Stimulated activated CD4-positive, alpha-beta T cell treated with anti-CD3 and anti-CD28 coated beads, Interleukin-1b, Interleukin-23, amount 100 ng/mL, for 4 hours (primary cell): ENCODE measurements at places on chromosomes 1 and 21.

GRCh38 chr1:54816130-54816529 lies 15.0 kb upstream of the TTC22 start:
- DNase-seq: no peak

GRCh38 chr1:54256522-54257345 lies 56.8 kb downstream of the MRPL37 start:
- DNase-seq: no peak

- no peak for DNase-seq
Observed at GRCh38 chr1:27656157-27656893, 15.7 kb downstream of the IFI6 start.

DNA sequence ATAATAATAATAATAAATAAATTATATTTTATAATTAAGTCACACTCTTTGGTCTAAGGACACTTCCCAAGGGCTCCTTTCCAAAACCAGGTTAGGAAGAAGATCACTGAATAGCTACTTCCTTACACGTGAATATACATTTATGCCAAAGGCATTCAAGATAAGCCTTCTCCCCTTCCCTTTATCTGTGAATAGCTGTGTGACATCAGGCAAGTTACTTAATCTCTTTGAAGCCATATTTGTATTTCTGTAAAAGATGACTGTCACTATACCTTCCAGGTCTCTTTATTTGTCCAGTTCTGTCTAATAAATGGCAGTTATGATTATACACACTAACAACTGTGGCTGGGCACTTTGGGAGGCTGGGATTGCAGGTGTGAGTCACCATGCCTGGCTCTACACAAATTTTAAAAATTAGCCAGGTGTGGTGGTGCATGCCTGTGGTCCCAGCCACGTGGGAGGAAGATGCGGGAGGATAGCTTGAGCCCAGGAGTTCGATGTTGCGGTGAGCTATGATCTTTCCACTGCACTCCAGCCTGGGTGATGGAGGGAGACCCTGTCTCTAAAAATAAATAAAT lies 5.5 kb upstream of the RNF11 start:
- DNase-seq: no peak

DNA sequence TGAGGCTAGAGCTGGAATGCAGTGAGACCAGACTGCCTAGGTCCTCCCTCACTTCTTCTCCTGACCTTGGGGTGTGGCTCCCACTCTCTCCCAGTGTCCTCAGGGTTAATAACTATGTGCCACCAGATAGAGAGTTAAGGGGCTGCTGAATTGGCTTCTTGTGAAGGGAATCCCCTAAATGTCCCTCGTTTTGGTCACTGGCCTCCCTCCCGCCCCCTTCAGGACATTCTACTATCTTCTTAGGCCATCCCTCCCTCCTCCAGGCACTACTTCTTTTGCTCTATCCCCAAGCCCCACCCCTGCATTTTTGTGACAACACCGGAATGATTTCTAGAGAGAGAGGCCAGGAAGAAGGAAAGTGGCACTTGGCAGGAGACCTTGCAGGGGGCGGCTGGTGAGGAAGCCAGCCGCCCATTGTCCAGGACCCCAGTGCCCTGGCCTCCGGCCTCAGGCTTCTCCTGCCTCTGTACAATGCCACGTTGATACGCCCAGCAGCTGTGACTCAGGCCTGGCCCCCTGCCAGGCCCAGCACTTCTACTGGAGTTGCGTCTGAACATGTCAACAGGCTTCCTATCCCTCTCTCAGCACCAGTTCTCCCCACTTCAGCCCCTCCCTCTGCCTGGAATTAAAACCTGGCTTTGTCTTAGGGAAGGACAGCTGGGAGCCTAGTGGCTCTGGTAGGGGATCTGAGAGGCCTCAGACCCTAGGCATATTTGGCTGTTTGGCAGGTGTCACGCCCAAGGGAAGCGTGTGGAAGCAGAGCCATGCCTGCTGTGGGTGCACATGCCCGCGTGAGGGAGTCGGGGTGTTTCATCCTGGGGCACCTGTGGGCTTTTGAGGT lies 9.1 kb downstream of the LMNA start:
- peak; percentile 48 for DNase-seq

DNA sequence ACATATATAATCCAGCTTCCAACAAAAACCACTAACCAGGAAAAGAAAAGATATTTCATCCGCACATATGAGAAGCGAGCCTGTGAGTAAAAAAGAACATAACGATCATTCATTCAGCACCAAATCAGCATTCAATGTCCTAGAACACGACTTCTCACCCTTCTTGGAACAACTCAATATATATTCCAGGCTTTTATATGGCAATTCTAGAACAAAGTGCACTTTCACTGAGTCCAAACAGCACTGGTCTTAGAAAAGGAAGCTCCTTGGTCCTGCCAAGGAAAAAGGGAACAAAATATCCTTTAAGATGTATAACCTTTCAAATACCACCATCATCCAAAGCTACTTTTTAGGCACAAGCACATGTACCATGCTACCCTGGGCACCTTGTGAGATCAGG lies 44.5 kb downstream of the RPL5 start:
- no peak for DNase-seq

DNA sequence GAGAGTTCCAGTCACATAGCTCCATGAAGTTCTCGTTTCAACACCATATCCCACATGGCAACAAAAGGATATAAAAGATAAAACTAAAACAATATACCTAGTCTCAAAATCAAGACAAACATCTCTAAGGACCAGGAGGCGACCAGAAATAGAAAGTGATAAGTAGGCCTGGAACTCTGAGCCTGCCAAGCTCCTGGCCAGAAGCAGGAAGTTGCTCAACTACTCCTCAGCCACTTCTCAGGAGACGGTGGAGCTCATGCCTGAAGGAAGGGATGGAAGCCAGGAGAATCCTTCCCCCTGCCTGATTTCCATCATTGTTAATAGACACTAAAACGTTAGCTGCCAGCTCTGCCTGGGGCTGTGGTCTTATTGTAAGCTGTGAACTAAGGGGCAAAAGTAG lies 94.7 kb downstream of the DISP1 start:
- no peak for DNase-seq

DNA sequence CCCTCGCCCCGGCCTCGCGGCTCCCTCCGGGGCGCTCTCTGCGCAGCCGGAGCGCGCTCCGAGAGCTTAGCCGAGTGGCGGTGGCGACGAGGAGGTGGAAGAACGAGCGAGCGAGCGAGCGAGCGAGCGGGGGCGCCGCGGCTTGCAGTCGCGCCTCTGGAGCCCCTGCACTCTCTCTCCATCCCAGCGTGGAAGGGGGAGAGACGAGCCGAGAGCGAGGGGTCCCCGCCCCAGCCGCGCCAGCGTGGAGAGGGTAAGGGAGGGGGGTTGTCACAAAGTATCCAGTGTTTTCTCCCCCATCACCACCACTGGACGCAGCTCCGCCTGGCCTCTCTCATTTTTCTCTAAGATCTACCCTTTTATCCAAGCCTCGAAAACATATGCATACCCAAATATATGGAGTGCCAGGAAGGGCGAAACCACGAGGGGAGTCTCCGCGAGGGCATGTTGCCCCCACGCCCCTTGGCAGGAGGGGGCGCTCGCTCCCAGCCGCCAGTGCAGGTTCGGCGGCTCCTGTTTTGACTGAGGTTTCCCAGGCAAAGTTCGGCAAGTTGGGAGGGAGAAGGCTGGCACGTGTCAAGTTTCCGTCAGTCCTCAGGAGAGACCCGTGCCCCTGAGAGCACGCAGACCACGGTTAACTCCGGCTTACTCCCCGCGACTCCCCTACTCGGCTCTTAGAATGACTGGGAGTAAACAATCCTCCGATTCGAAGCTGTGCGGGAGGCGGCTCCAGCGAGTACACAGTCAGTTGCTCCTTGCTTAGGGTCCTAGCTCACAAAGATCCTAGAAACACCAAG lies 569 bp upstream of the DAB1 start:
- DNase-seq: no peak
